HCEC 1CT (cell line): ENCODE measurements at places on chromosomes 4 and X.

DNA sequence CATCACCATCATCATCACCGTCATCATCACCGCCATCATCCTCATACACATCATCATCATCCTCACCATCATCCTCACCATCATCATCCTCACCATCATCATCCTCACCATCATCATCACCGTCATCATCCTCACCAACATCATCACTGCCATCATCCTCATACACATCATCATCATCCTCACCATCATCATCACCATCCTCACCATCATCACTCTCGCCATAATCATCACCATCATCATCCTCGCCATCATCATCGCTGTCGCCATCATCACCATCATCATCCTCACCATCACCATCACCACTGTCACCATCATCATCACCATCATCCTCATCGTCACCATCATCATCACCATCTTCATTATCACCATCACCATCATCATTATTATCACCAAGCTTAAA, 19.8 kb upstream of the DHRSX start:
- DNase-seq, result no peak

- DNase-seq, result peak; percentile 46
Observed at GRCh38 chr4:64539234-64539849, 130.1 kb upstream of the TECRL start.

DNA sequence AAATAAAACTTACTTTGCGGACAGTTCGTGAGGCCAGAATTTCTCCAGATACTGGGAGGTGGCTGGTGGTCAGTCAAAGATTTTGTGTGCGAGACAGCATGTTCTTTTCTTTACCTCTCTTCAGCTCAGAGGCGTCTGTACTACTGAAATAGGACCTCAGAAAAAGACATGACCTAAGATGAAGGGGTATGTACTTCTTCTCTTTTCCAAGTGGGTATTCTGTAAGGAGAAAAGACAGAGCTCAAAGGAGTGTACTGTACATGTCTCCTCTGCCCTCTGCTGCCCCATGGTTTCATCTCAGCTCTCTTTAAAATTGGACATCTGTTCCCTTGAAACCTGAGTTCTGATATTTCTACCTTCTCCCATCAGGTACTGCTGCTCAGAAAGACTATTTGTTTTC, 38.1 kb downstream of the SEPTIN11 start:
- no peak for DNase-seq

GRCh38 chrX:154488336-154489075, 1.9 kb downstream of the SLC10A3 start:
- DNase-seq, result no peak

DNA sequence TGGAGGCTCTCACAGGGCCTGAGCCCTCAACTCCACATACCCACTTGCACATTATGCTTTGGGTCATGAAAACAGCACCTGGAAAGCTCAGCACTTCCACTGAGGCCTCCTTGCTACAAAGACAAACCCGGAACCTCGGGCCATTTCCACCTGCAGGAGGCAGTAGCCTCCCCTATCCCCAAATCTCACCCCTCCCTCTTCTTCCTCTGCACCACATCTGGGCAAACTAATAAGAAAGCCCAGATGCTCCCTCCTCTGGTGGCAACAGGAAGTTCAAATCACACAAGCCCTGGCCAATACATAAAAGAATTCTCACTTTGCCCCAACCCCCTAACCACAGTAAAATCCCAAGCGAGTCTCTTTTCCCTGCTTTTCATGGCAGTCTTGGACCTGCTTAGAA, 136.4 kb downstream of the MAPK10 start:
- peak; percentile 39 for DNase-seq

- no peak for DNase-seq
Observed at GRCh38 chr4:24968278-24968677, 55.4 kb upstream of the CCDC149 start.

GRCh38 chr4:100510551-100510950, 7.3 kb downstream of the EMCN start:
- DNase-seq, result no peak
